Right cardiac atrium (tissue), 5 donors: ENCODE measurements at places on chromosomes 2 and 18.

DNA sequence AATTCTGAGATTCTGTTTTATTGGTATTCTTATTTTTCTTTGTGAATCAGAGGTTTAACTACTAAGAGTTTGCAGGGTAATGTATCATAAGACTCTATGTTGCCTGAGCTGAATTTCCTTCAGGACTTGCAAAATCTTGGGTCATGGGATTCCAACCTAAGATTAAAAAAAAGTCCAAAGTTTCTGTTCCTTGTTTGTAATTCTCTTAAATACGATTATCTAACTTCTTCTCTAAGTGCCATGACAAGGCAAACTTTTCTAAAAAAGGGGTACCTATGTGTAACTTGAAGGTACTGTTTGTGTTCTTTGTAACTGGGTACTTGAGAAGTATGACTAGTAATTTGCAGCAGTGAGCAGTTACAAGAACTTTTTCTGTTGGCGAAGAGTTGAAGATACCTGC lies 181.3 kb upstream of the ZEB2 start:
- no peak for DNase-seq

- no peak for DNase-seq
These were observed 962.3 kb upstream of the NRXN1 start for GRCh38 chr2:51994123-51994763.

- no peak for DNase-seq
These were observed 3.3 kb downstream of the KLHL23 start for GRCh38 chr2:169736902-169737301.

- no peak for DNase-seq
These were observed 168.1 kb upstream of the HS6ST1 start for GRCh38 chr2:128486640-128487375.

GRCh38 chr2:20600756-20601325 lies 50.1 kb downstream of the HS1BP3 start:
- DNase-seq, result no peak

- no peak for DNase-seq
These were observed 1.6 kb downstream of the FEZ2 start for GRCh38 chr2:36596397-36596796.

GRCh38 chr2:3151153-3151918 lies 226.3 kb downstream of the EIPR1 start:
- no peak for DNase-seq

DNA sequence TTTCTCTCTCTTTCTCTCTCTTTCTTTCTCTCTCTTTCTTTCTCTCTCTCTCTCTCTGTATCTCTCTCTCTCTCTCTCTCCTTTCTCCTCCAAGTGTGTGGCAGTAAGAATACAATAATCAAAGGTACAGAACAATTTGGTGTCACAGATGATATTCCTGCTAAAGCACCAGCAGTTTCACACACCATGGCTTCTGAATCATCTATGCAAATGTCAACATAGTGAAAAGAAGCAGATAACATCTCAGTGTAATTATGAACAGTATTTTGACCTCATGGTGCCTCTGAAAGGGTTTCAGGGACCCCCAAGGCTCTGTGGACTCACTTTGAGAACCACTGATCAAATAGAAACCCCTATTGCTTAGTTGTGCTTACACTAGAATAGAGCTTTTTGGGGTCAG lies 38.5 kb upstream of the CSRNP3 start:
- DNase-seq, result no peak

- no peak for DNase-seq
These were observed 3.8 kb downstream of the EPHA4 start for GRCh38 chr2:221568299-221568698.

GRCh38 chr2:169190197-169190775 lies 120.9 kb downstream of the DHRS9 start:
- no peak for DNase-seq

DNA sequence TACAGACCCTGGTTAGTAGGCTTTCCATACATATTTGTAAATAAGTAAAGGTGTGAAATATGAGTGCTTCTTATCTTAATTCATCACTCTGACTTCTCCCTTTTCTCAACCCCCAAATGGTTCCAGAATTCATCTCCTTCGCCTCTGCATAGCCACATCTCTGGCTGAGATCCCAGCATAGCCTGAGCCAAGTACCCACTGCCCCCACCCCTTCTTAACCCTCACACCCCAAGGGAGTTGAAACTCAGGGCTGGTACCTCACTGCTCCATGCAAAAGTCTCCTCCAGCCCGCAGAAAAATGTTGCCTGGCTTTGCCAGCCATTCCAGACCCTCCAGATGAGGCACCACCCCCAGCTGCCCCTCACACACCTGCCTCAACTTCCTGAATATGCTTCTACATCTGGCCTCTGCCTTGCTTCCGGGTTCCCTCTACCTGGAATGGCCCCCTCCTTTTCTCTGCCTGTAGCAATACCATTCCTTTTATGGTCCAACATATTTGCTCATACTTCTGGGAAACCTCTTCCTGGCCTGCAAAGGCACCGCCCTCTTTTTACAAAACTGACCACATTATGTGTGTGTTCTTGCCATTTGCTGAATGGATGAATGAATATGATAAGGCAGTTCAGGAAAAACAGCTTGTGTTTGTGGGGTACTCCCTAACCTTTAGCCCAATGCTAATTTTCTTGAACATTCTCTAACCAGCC lies 112.8 kb downstream of the CELF4 start:
- no peak for DNase-seq

DNA sequence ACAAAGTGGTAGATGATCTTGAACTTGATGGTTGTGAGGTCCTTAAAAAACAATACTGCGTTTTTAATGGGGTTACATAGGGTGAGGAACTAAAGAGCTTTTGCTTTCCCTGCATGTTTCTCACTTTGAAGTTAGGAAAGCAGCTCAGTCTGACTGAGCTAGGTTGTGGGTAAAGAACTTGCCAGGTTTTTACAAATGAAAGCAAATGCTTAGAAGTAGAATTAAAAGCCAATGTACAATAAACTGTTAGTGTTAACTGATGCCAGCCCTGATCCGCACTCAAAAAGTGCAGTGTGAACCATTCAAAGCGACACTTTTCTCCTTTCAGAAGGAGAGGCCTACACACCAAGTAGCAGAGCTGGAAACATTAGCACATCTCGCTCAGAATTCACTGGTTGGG lies 270.3 kb downstream of the AGPS start:
- no peak for DNase-seq

- DNase-seq, result no peak
These were observed 30.2 kb downstream of the NRP2 start for GRCh38 chr2:205712508-205712907.

DNA sequence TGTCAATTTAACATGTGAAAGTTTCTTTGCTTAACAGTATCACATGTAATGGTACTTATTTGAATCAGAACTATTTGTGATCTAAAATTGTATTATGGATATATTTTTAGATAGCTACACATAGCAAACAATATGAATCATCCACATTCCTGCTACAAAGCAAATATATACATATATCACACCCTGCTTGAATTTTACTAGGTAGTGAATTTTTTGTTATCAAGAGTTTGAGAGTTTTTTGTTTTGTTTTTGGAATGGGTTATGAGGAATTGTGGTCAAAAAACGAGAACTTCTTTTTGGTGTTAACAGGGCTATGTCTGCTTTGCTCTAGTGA lies 635.7 kb downstream of the NRXN1 start:
- DNase-seq, result no peak

GRCh38 chr18:62523631-62524439 lies 1.0 kb downstream of the ZCCHC2 start:
- peak; percentile 84 for DNase-seq

- no peak for DNase-seq
These were observed 16.8 kb downstream of the RBM45 start for GRCh38 chr2:178128836-178129630.

DNA sequence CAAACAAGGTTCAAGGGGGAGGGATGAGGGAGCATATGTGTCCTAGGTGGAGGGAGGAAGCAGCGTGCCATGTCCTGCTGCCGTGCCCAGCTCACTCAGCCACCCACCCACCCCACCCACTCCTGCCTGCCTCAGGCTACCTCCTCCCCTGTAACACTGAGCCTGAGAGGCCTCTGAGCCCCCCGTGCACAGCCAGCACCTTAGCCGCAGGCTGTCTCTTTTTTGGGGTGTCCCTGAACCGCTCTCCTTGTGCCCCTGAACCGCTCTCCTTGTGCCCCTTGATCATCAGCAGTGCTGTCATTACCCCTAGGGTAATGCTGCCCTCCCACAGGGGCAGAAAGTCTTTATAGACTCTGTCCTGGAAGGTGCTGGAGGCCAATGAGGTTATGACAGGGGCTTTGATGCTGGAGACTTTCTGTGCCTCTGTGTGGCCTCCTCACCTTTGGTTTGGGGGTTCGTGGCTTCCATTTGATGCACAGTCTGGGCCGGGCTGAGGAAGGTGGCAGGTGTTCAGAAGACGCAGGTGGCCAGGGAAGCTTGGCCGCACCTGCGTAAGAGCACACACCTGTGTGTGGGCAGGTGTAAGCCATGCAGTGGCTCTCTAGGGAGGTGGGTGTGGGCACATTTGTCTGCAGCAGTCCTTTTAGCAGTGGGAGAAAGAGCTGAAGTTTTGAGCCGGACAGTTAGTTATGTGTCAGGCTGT lies 140.0 kb downstream of the SEPTIN10 start:
- DNase-seq, result no peak

DNA sequence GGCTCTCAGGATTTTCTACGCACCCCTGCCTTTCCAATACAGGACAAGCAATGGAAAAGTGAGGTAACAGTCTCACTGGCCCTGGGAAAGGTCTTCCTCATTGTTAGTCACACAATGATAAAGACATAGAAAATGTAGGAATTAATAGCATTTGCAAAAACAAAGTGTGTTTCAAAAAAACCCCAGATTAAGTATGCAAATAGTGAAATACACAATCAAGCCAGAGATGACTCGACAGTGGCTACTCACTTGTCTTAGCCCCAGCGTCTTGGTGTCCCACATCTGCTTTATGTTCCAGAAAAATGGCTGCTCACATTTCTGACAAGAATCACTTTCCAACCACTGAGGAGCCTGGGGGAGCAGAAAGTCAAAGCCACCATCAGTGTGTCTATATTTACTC lies 47.0 kb upstream of the AP1S3 start:
- no peak for DNase-seq

DNA sequence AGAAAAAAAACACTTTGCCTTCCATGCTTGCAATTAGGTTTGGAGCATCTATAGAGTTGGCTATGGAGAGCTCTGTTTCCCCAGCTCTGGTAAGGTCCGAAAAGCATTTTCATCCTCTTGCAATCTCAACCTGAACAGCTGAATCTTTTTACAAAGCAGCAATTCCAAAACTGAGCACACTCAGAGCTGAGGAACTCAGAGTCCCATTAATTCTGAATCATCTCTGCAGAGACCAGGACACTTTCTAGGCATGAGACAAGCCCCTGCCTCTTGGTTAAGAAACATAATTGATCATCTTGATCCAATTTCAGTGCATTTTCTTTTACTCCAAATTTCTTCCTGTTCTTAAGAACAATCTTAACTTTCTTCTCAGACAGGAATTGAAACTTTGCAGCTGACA lies 4.2 kb downstream of the CNGA3 start:
- no peak for DNase-seq

DNA sequence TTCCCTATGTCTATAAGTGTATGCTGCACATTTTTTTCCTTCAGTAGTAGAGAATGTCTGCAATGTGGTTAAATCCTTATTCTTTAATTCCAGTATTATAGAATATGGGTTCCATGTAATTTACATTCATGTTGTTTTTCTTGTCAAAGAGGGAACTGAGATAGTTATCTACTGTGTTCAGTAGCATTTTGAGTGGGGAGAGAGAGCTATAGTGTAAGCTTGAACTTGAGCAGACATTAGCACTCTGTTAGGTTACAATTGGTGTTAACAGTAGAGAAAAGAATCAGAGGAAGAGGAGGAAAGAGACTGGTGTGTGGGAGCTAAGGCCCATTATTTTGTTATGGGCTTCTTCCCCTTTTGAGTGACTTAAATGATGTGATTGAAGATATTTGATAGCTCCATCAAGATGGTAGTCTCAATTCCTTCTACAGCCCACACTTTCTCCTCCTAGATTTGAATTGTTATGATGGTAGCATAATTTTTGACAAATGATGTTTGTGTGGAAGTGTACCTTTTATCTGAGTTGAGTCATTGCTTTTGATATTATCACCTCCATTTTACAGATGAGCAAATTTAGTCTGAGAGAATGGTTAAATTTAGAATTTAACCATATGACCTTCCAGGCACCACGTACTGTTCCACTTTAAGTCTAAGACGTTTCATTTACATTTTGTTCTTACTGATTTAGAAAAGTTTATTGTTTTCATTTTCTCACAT lies 71.3 kb downstream of the FMNL2 start:
- DNase-seq, result no peak

- DNase-seq, result no peak
These were observed 13.7 kb upstream of the TMEM182 start for GRCh38 chr2:102748107-102748506.

- DNase-seq, result no peak
These were observed 39.9 kb downstream of the CYRIA start for GRCh38 chr2:16625759-16626158.

DNA sequence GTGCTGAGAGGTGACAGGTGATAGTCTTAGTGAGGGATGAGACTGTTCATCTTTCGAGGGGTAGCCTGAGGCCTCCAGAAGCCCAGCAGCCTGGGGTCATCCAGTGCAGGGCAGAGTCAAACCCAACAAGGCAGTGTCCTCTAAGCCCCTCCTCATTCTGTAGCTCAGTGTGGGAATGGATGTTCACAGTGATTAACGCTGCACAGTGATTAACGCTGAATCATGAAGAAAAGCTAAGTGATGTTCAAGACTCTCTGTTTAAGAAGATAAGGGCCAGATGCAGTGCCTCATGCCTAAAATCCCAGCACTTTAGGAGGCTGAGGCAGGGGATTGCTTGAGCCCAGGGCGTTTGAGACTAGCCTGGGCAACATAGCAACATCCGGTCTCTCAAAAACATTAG lies 56.3 kb upstream of the LAPTM4A start:
- DNase-seq, result no peak

- no peak for DNase-seq
These were observed 45.5 kb downstream of the PPP3R1 start for GRCh38 chr2:68206793-68207192.

DNA sequence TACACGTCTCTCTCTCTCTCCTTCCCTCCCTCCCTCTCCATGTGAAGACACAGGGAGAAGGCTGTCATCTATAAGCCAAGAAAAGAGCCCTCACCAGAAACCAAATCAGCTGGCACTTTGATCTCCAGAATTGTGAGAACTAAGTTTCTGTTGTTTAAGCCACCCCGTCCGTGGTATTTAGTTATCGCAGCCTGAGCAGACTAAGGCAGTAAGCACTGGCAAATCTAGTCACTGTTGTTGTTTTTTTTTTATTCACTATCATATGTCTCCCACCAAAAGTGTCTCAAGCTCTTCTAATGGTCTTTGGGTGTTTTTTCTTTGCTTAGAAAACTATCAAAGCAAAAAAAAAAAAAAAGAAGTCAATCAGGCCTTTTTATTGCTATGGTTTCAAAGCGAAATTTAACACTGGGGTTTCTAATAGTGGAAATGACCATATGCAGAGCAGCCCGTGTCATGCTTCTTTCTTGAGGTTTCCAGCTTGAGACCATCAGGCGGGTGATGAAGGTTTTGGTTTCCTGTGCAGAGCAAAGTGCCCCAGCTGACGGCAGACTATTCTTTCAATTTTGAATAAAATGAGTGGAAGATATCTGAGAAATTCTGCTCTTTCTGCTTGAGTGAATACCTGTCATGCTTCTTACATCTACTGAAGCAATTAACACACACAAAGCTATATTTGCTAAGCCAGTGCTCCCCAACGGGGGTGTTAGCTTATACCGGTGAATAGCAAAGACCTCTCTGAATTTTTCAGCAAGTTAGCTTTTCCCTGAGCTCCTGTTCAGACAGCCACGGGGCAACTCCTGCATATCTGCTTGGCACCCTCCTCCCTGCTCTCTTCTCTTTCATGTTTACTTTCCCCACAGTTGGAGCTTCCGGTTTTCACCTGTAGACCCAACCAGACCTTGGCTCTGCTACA lies 394.1 kb upstream of the ATP5MC3 start:
- DNase-seq, result no peak
